ENCODE measurements at places on chromosomes 2 and 18. TPM values are rescaled to one million over a fixed set of nuclear protein-coding genes. Genes with fewer than 3 reads are reported as not detected.

MYO1B gene
- total RNA-seq = 16.2 TPM

DNA sequence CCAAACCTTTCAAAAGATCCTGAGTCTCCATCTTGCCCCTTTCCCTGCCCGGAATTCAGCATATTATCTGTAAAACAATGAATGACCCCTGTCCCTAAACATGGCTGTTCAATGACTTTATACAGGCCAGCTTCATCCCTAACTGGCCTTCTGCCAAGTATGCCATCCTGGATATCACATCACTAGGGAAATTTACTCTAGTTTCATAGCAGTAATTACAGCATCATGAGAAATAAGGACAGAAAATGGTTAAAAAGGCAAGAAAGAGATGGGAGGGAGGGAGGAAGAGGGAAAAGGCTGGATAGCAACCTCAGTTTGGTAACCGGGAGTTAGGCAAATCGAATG, 4.4 kb downstream of the MBOAT2 start:
- no peak for DNase-seq

DNA sequence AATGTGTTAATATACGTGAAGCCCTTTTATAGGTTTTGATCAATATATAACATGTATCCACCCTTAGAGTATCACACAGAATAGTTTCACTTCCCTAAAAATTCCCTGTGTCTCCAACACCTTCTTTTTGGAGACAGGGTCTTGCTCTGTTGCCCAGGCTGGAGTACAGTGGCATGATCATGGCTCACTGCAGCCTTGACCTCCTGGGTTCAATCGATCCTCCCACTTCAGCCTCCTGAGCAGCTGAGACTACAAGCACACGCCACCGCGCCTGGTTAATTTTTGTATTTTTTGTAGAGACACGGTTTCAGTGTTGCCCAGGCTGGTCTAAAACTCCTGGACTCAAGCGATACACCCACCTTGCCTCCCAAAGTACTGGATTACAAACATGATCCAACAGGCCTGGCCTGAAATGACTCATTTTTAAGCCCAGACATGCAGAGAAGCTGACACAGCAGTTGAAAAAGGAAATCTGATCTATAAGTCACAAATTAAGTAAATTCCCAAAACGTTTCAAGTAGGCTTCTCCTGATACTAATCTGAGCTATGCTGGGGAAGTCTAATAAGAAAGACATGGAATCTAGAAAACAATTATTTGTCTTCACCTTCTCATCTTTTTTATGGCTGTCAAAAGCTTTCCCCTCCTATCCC, 2.9 kb downstream of the DUSP11 start:
- DNase-seq = no peak

GRCh38 chr2:118591223-118591622, 256.2 kb downstream of the EN1 start:
- DNase-seq = no peak

GRCh38 chr18:44795241-44795640, 114.6 kb downstream of the SETBP1 start:
- DNase-seq = no peak
